DMS79 treated with DMSO at 0.1 percent for 48 hours (cell line): ENCODE measurements at places on chromosomes 7 and 10.

DNA sequence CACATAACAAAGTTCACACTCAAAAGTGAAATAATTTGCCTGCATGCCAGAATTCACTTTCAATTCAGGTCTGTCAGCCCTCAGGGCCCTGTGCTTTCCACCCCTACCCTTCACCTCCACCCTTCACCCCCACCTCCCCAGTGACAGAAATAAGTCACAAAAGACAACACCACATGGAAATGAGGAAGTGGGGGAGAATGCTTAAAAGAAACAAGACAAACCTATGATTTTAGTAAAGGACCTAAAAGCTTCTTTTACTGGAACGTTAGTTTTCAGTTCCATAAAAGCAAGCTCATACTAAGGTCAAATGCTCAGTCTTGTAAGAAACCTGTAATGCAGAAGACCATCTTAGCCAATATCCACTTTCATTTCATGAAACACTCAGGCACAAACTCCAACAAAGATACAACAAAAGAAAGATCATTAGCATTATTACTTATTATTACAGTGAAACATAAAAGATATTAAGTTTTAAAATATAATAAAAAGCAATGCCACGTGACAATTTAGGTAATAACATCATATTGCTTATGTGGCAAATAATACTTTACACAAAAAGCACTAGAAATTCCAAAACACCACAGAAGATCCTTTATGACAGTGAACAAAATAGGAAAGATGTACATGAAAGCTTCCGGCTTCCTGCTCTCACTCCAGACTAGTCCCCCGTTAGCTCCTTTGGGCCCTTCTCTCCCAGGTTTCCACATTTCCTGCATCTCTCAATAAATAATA, 112.1 kb downstream of the LMBR1 start:
- no peak for DNase-seq

GRCh38 chr7:121537031-121537430, 140.9 kb upstream of the FAM3C start:
- DNase-seq: no peak

DNA sequence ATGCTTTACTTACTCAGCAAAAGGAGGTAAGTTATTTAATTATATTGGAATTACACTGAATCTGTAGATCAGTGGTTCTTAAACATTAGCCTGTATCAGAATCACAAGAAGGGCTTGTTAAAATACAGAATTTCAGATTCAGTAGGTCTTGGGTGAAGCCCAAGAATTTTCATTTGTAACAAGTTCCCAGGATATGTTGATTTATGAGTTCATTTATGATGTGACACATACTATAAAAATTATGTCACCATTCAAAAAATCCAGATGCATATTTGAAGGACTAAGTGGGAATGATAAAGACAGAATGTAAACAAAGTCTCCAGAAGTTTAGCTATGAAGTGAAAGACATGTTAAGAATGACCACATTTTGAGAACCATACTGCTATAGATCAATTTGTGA, 52.3 kb downstream of the HECTD2 start:
- no peak for DNase-seq

DNA sequence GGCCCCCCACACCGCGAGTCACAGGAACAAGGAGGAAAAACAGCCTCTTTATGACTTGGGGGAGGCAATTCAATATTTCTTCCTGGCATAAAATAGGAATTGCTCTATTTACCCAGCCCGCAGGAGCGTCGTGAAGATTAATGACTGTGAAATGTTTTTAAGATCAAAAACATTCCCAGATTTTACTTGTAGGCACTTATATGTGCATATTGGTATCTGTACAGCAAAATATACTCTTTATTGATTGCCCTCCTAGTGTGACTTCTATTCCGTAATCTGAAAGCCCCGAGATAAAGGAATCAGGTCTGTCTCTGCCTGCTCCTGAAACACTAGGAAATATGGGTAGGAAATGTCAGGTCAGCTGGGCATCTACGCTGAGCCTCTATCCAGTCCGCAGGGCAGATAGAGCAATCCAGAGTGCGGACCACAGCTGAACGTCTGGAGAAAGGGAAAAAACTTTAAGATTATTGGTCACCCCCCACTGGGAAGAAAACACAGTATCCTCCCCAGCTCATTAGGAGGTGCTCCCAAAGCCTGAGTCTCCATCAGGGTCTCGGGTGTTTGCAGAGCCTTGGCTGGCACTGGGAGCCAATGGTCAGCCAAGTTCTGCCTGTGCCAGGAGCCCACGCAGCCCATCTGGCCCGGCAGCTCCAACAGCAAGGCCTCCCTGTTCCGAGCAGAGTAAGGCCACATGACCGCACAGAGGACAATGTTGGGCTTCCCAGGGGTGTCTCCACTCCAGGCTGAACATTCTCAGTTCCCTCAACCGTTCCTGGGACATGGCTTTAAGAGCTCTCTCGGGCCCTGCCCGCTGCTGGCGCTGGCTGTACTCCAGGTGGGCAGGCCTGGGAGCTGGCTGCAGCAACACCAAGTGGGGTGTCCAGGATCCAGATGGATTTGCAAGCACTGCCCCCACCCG, 7.7 kb downstream of the CTBP2 start:
- DNase-seq: peak; percentile 20

GRCh38 chr7:132433301-132433700, 143.0 kb downstream of the PLXNA4 start:
- DNase-seq: no peak

GRCh38 chr7:129213828-129214227, 11.0 kb upstream of the AHCYL2 start:
- no peak for DNase-seq

DNA sequence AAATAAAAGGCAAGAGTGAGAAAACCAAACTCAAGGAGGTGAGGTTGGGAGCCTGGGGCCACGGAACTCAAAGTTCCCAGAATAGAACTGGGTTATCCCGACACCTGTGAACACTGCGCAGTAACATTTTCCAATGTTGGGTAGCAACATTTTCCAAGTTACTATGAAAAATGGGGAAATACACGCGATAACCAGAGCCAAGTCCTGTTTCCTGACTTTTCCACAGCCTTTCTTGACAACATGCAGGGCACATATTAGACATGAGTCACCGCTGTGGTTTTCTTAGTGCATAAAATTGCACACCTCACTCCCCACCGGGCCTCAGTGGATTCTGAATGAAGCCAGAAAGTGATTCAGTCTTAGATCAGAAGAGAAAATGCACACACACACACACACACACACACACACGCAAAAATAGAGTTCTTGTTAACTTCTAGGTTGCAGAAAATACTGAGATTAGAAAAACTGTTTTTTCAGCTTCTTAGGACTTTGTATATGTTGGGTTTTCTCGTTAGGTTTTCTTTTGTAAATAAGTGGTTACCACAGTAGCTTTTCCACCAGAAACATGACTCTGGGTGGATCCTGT, 70.0 kb downstream of the CAMK1D start:
- DNase-seq: no peak

DNA sequence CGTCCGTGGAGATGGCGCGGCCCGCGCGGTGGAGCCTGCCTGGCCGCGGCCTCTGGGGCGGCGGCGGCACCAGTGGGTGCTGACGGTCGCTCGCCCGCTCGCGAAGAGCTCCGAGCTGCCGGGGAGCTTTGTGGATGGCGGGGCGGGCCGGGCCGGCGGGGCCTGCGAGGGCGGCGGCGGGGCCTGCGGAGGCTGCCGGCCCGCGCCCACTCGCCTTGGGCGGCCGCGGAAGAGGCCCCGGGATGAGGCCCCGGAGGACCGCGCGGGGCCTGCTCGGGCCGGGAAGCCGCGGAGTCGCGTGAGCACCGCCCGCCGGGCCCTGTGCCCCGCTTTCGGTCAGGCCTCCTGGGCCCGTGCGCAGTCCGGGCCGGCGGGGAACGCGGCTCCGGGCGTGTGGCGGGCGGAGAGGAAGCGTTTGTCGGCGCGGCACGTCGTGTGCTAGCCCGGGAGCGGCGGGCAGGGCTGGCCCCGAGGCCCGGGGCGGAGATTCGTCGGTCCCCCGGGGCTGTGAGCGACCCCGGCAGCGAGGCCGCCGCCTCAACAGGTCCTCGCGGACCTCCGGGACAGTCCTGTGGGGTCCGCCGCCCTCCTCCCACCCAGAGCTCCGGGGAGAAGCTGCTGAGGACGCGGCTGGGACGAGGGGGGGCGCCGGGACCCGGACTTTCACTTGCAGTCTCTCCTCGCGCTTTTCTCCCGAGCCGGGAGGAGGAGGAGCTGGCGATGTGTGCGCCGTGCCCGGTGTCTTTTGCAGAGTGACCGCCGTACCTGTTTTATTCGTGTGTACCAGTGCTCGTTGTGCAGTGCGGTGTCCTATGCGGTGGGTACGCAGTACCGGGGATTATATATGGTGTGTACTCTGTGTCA, 578 bp downstream of the ZMYND11 start:
- DNase-seq: peak; percentile 33

GRCh38 chr7:106866298-106867281, 1.5 kb downstream of the PIK3CG start:
- DNase-seq: no peak

DNA sequence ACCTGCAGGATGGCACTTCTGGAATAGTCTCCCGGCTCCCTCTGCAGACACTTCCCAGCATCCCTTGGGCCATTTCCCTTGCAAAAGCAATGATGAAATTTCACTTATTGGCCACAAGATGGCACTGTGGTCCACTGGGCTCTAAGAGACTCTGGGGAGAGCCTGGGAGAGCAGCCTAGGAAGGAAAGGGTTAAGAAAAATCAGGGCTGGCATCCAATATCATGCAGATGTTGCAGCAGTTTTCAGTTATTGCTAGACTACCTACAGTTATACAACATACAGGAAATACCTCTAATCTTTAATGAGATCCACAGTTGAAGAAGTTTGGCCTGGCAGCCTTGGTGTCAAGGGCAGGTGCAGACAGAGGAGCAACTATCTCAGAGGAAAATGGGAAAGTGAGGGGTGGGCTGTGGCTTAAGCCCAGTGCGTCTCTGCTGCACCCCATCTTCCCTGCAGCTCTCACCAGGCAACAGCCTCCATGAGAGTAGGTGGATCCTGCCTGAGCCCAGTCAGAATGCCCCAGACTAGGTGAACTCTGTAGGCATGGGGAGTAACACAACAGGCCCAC, 100.2 kb upstream of the PRSS58 start:
- DNase-seq: no peak

GRCh38 chr7:141167381-141167964, 93.6 kb downstream of the TMEM178B start:
- DNase-seq: no peak

DNA sequence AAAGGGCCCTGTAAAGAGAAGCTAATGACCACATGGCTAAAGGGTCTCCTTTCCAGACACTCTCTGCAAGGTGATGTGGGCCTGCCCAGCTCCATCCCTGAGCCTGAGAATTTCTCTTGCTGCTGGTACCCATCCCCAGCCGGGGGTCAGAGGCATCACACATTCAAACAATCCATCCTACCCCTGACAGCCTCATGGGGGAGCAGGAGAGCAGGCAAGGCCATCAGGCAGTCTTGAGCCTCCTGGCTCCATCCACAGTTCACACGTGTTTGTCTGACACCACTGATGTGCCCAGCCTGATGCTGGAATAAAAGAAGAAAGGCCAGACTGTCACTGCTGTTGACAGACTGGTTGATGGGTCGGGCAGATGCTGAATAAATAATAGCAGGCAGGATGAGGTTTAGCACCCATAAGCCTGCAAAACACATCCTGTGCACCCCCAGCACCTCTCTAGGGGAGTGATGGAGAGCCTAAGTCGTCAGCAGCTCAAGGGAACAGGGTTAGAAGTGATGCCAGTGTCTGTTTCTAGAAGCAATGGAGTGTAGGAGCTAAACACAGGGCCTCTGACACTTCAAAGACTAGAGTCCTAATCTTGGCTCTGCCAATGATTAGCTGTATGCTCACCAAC, 43.5 kb downstream of the TLL2 start:
- no peak for DNase-seq

- DNase-seq: no peak
These were observed 76.7 kb downstream of the VWA2 start for GRCh38 chr10:114315566-114316420.

GRCh38 chr10:13853854-13854253, 267.1 kb downstream of the PRPF18 start:
- no peak for DNase-seq

- DNase-seq: no peak
These were observed 72.5 kb downstream of the WDR37 start for GRCh38 chr10:1128649-1129048.

- DNase-seq: peak; percentile 4
These were observed 173.8 kb downstream of the TRIL start for GRCh38 chr7:28784171-28784902.
